ENCODE measurements at places on chromosomes 16 and 17.

- DNase-seq: no peak
Observed at GRCh38 chr16:89149386-89149785, 22.2 kb upstream of the CDH15 start.

DNA sequence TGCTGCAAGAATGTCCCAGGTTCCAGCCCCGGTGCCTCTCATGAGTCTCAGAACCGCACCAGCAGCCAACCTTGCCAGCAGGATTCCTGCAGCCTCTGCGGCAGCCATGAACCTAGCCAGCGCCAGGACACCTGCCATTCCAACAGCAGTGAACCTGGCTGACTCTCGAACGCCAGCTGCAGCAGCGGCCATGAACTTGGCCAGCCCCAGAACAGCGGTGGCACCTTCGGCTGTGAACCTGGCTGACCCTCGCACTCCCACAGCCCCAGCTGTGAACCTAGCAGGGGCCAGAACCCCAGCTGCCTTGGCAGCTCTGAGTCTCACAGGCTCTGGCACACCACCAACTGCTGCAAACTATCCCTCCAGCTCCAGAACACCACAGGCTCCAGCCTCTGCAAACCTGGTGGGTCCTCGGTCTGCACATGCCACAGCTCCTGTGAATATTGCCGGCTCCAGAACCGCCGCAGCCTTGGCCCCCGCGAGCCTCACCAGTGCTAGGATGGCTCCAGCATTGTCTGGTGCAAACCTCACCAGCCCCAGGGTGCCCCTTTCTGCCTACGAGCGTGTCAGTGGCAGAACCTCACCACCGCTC, 9.8 kb downstream of the ELOB start:
- no peak for DNase-seq

- DNase-seq: peak; percentile 82
Observed at GRCh38 chr17:81429821-81430551, 34.7 kb downstream of the BAHCC1 start.

- no peak for DNase-seq
Observed at GRCh38 chr16:52069866-52070265, 477.1 kb downstream of the TOX3 start.

GRCh38 chr17:45050481-45051059, 862 bp downstream of the DCAKD start:
- DNase-seq: no peak

DNA sequence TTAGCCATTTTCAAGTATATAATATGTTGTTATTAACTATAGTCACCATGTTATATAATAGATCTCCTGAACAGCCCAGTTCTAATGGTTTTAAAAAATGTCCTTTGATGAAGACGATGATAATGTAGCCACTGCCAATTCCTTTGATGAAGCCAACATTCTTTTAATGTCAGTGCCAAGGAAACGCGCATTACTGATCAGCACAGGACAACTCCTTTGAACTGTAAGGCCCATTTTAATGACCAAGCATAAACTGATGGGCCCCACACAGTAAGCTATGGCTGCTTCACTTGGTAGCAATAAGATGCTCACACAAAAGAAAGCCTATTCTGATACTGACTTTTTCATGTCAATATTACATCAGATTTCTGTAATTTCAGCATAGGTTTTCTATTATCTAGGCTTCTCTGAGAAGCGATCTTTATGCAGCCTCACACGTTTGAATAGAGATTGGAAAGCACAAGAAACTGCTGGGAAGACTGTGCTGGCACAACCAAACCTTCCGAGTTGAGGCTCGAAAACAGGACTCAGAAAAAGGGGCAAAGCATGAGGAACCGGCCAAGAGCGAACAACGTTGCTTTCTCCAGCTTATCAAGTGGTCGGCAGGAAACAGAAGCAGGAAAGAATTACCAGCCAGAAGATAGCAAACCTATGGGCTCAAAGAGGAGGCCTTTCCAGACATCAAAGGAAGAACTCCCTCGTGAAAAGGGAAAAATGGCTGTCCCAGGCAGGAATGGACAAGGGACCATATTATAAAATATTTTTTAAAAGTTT, 19.4 kb downstream of the ERN1 start:
- DNase-seq: no peak

GRCh38 chr16:4058386-4058785, 57.9 kb downstream of the ADCY9 start:
- no peak for DNase-seq

GRCh38 chr17:31549525-31550388, 158.3 kb downstream of the RAB11FIP4 start:
- DNase-seq: peak; percentile 75

DNA sequence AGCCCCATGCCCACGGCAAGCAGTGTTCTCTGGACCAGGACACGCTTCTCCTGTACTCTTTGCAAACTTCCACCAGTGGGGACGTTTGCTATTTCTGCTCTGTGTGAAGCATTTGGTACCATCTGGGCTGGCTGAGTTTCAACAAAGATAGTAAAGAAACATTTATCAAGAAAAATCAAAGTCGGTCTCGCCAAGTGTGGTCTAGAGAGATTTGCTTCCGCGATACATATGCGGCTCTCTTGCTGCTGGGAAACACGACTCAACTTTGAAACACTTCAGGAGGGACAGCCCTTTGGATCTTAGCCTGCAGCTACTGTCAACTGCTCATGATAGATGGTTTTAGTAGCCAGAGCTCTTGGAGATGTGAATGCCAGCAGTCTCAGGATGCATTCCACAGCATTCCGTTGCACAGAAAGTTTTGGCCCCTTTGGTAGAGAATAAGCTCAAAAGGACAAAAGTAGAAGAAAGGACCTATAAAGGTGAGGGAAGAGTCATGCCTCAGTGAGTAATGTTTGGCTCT, 168.2 kb upstream of the CACNG3 start:
- no peak for DNase-seq

Data from brain pericyte (primary cell).